ENCODE measurements at places on chromosomes 3 and 15.
A peak's percentile ranks its signal among the peaks of the same experiment; 100 is the strongest.

DNA sequence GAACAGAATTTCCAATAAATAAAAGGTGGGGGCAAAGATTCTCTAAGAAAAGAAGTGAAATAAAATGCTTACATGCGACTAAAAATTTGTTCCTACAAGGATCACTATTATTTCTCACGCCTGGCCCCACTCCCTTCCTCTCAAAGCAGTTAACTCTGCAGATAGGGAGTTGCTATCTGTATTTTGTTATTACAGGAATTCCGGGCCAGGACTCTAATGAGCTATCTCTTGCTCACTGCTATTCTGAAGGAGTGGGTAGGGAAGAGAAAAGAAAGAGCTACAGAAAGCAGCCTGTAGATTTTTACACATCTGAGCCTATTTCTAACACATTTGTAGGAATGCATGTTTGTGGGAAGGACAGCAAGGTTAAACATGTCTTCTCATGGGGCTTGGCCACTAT is 140.4 kb downstream of the PCCB start:
- DNase-seq = no peak

DNA sequence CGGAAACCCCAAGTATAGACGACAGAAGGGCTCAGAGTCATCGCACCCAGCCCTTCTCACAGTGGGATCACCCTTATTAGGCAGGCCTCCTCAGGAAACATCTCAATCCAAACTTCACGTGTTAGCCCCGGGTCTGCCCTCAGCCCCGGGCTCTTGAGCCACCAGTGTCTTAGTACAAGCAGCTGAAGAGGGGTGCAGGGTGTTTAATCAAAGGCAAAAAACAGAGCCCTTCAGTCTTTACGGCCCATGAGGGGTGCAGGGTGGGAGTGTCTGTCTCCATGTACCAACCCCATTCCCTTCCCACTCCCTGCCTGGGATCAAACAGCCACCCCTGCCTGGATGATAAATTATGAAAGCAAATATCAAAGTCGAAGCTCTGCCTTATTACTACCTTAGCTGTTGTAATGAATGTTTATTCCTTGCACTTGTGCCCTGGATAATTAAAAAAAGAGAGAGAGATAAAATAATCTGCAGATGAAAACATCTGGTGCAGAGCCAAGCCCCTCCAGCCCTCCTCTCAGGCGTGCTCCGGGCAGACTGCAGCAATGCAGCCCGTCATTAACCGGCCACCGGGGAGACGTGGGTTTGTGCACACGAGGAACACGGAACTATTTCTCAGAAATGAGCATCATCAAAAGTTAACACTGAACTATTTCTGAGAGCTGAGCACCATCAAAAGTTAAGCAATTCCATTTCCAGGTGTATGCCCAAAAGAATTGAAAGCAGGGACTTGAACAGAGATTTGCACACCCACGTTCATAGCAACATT is 64.5 kb downstream of the ADAMTS17 start:
- no peak for DNase-seq

DNA sequence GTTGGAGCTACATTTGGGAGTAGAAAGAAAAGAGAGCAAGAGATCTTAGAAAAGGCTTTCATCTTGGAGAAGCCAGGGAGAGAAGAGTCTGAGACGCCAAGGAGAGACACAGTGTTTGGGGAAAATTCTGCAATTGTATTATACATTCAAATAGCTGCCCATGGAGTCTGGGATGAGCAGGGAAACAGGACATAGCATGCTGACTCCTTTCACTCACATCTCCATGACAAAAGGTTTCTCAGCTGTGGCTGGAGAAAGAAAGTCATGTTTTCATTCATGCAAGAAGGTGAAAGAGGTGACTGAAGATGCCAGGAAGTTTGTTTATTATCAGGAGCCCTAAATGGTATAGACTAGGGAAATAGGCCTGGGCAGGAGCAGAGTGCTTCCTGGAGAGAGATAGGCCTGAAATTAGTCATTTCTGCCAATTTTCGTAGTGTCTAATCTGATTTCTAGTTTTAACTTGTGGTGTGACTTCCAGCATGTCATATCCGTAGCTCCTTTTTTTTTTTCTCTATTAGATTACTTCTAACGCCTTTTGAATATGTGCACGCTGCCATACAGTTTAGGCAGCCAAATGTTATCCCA is 34.1 kb downstream of the ACP3 start:
- no peak for DNase-seq

- no peak for DNase-seq
These were observed 80.3 kb downstream of the PEX5L start for GRCh38 chr3:179956416-179956830.

DNA sequence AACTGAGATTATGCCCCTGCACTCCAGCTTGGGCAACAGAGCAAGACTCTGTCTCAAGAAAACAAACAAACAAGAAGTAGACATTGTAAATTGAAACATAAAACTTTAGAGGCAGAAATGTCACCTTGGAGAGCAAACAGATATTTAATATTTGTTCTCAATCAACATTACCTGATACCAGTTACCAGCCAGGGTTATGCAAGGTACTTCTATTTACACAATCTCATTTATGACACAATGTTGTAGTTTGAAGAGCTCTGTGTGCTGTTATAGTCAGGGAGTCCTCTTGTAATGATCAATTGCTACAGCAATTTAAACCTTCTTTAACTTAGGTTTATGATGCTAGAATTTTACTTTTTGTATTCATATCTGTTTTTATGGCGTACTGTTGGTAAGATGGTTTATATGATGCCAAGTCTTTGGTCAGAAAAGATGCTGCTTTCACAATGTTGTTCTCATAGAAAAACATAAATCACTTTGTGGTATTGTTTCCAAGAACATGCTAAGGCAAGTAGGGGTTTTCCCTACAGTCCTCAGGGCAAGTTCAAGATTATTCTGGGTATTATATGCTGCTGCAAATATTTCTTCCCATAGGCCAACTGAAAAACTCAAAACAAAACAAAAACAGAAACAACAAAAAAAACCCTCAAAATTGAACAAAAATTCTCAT is 173.5 kb downstream of the TNIK start:
- DNase-seq = no peak

DNA sequence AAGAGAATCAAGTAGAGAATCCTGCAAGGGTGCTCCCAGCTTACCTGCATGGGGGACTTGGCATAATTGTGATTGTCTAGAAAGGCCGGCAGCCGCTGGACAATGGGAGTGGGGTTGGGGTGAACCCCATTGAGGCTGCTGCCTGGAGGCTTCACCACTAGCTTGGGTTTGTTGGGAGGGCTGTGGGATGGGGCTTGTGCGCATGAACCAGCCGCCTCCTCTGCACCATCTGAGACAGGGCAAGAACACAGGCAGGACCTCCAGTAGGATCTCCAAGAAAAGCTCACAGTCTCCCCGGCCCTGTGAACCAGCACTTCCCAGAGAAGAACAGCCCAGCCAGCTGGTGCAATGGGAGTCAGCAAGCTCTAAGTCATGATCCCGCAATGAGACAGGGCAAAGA is 39.8 kb downstream of the SEMA3G start:
- no peak for DNase-seq

DNA sequence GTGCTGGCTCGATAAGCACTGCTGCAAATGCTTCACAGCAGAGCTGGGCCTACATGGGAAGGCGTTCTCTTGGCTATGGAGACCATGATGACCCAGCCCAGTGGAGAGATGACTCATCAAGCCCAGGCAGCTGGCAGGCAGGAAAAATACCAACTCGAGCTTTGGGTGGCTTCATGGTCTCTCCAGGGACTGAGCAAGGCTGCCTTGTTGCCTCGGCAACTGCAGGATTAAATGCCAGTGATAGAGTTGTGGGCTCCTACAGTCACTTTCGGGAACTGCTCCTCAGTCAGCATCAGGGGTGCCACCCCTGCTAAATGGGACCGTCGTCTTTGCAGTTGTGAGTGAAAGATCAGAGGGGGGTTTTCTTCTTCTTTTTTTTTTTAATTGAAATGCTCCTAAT is 54.6 kb upstream of the MYZAP start:
- DNase-seq = no peak

GRCh38 chr3:65749066-65749465 is 289.7 kb downstream of the MAGI1 start:
- no peak for DNase-seq

DNA sequence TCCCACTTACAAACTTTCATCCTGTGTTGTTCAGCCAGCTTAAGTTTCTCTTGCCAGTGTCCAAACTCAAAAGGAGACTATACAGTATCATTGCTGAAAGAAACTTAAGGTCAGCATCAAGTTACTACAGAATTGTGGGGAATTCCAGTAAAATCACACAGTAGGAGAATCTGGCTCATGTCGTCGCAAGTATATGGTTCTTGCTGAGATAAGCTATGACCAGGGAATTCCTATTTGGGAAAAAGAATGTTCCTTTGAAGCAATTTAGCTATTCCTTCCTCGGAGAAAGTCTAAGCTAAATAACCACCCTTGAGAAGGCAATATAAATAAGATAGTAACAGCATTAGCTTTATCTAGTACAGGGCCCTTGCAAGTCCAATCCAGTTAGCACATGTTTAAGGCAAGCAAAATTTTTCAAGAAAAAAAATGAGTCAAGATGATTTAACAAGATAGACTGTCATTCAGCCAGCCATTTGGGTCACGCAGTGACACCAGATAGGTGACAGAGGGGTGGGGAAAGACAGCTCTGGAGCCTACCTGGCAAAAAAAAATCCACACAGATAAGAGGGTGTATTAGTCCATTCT is 78.2 kb upstream of the THBS1 start:
- no peak for DNase-seq

- no peak for DNase-seq
These were observed 47.8 kb downstream of the PCSK6 start for GRCh38 chr15:101441696-101442095.

- no peak for DNase-seq
These were observed 275.9 kb downstream of the DOCK3 start for GRCh38 chr3:50950591-50950990.

DNA sequence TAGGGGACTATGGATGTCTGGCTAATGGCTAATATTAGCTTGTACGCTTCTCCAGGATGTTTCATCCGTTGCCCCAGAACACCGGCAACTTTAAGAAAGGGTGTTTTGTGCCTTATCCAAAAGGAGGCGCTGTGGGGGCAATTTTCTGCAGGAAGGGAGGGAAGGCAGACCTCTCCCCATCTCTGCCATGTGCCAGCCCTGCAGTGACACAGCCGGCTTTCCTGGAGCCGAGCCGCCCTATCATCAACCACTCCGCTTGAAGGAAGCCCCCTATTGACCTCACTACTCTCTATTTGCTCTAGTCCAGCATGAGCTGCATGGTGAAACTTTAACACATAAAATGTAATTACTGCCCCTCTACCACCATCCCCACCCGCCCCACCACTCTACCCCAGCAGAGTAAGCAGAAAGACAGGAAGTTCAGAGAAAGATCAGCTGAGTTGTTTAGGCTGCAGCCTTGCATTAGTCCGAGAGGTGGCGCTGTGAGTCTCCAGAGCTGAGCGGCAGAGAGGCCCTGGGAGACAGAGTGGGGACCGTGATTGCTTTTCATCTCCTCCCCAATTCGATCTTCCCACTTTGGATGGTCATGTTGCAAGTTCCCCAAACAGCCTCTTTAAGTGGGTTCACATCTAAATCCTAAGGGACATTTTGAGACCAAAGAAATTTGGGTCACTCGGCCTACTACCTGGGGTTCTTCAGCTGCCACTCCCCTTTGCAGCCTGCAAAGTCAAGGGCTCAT is 24.5 kb upstream of the RAD18 start:
- peak; percentile 23 for DNase-seq

DNA sequence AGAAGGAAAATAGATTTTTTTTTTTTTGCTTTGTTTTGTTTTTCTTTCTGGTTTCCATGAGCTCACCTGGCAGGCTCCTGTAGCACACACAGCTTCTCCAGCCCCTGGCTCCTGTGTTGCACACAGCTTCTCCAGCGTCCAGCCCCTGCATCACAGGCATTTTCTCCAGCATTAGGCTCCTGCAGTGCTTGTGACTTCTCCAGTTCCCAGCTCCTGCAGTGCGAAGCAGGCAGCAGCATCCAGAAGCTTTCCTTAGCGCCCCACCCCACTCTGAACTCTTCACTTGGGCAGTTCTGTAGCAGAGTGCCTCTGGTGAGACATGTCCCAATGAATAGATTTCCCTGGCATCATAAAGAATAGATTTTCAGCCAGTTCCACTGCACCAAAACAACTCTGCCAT is 5.5 kb upstream of the CCDC39 start:
- no peak for DNase-seq

DNA sequence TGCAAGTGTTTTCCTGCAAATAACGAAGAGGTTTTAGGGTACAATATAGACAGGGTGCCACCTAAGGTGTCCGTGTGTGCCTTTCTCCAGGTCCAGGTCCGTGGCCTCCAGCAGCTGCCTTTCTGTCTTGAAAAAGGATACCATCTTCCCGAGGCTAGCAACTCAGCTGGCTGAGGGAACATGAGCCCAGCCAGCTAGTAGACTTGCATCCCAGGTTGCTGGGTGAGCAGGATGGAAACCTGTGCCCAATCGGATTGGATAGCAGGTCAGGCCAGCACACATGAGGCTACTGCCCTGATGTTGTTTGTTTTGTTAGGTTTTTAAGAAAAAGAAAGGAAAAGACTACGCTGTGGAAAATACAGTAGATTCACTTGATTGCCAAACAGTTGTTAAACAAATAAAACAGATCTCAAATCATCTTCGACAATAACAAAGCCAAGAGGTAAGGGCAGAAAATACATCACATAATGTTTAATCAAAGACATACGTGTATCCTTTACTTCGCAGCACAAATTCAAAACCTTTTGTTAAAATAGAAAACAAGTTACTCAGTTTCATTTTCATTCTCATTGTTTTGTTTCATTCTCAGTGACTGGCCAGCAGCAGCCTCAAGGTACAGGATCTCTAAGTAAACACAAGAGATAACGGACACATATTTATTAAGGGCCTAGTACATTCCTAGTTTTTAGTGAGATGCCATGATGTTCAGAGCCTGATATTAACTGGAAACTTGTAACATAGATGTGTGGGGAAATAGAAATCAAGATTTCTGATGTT is 661.2 kb upstream of the NR2F2 start:
- DNase-seq = no peak

- DNase-seq = no peak
These were observed 34.9 kb upstream of the CLK3 start for GRCh38 chr15:74580538-74581350.

- no peak for DNase-seq
These were observed 547 bp downstream of the WNT7A start for GRCh38 chr3:13879102-13879945.

- no peak for DNase-seq
These were observed 46.6 kb downstream of the ZDHHC19 start for GRCh38 chr3:196164576-196164975.

GRCh38 chr15:31013863-31014607 is 22.6 kb upstream of the MTMR10 start:
- no peak for DNase-seq

DNA sequence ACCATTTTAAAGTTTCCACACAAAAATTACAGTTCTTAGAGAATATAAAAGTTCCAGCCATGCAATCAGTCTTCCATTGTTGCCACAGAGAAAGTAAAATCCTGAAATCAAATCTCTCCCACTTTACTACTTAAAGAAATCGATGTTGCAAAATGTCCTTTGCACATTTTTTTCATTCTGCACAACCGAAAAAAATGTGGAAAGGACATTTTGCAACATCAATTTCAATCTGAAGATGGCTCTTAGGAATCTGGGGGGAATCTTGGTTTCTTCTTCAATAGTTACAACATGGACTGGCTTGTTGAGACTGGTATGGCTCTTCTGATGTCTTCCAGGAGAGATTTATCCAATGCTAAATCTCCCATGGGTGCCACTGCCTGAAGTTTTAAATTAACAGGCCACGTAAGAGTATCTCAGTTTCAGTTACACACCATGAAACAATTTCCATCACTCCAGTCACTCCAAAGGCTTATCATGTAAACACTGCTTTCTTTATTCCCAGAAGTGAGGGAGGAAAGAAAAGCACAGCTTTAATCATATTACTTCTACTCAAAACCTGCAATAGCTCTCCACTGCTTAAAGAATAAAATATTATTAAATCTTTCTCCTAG is 55.8 kb upstream of the CTNNB1 start:
- no peak for DNase-seq

All from stimulated activated CD8-positive, alpha-beta memory T cell treated with anti-CD3 and anti-CD28 coated beads, Interleukin-7, amount 100 ng/mL, for 1 hour (primary cell).